Fibroblast of skin of back (primary cell): ENCODE measurements at places on chromosomes 12 and 14.

GRCh38 chr12:95215949-95216348 lies 1.3 kb downstream of the FGD6 start:
- peak; percentile 64 for DNase-seq

GRCh38 chr12:119258556-119258955 lies 76.0 kb upstream of the CCDC60 start:
- no peak for DNase-seq

GRCh38 chr12:53761306-53761705 lies 9.5 kb upstream of the CISTR start:
- DNase-seq: no peak

DNA sequence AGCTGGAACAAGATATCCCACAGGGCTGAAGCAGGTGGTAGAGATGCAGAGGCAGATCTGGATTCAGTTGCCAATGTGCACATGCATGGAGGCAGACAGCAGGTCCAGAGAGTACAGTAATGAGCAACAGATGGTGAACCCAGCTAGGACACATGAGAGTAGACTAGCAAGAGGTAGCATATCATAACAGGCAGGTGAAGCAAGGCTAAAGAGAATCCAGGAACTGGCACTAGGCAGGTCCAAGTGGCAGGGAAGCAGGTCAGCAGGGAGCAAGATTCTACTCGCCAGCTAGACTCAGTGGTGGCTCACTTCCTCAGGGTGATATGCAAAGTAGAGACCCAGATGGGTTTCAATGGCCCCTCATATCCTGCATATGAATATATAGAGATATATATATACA lies 15.3 kb upstream of the MYF6 start:
- no peak for DNase-seq

DNA sequence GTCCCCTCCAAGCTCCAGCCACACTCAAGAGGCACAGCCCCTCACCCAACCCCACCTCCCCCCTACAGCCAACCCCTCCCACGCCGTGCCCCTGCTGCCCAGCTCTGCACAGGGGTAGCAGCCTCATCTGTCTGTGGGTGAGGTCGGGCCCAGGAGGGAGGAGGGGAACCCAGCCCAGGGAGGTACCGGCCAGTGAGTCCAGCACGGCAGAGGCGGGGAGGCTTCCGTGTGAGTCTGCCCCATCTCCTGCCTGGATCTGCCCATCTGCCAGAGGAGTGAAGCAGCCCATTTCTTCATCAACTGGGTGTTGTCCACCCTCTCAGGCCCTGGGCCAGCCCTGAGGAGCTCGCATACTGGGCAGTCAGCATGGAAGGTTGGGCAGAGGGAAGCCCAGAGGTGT lies 54.2 kb downstream of the CCNK start:
- no peak for DNase-seq

DNA sequence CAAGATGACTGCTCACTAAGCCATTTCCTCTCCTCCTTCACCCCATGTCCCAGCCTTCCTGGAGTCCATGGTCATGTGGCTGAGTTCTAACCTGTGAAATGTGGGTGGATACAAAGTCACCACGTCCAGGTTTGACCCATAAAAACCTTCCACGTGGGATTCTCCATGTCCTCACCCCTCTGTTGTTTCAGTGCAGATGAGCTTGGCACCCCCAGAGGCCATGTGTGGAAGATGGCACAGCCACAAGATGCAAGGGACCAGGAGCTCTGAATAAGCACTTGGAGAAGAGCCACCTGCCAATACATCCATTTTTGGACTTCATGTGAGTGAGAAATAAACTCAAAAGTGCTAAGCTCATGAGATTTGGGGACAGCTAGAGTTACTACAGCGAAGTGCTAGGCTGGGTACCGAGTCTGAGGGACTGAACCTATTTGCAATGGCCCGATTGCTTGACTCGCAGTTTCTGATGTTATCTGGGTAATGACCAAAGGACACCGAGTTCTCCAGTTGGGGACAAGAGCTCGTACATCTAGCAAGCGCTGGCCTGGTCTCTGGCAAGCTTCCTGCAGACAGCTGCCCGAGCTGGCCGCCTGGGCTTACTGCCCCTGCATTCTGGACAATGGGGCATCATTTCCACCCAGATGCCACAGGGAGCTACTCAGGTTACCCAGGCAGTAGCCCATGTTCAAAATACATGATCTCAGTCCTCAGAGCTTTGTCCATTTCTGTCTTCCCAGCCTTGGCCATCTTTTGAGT lies 7.7 kb upstream of the SLC24A4 start:
- DNase-seq: no peak

GRCh38 chr12:89721291-89721987 lies 12.8 kb upstream of the ATP2B1 start:
- DNase-seq: no peak

GRCh38 chr12:64730588-64730969 lies 28.6 kb downstream of the GNS start:
- no peak for DNase-seq

DNA sequence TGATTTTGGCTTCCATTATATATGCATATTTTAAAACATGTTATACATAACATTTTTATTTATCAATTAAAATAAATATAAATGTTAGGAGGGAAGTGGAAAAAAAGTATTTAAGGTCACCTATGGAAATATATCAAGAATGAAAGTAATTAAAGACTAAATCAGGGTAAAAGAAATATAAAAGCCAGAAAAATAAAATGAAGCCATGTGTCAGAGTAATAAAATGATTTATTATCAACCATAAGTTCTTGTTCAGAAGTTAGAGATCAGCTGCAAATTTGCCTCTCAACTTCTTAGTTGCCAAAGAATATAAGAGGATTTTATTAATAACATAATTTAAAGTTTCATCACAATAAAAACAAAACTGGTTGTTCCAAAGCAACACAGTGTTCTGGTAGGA lies 121.9 kb downstream of the ANO6 start:
- DNase-seq: no peak

DNA sequence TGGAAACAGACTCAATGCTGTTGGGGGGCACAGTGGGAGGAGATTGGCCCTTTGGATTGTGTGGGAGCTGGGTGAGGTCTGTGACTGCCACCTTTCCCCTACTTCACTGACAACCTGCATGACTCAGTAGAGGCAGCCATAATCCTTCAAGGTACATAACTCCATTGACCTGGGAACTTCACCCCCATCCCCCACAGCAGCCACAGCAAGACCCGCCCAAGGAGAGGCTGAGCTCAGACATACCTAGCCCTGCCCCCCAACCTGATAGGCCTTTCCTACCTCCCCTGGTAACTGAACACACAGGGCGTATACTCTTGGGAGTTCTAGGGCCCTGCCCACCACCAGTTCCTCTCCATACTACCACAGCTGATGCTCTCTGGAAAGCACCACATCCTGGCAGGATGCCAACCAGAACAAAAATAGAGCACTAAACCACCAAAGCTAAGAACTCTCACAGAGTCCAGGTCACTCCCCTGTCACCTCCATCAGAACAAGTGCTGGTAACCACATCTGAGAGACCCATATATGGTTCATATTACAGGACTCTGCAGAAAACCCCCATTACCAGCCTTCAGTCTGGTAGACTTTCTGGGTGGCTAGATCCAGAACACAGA lies 703.9 kb downstream of the FSCB start:
- DNase-seq: no peak

- no peak for DNase-seq
Observed at GRCh38 chr12:55036326-55037115, 16.7 kb downstream of the NEUROD4 start.

GRCh38 chr12:67802731-67803130 lies 154.2 kb downstream of the DYRK2 start:
- no peak for DNase-seq

DNA sequence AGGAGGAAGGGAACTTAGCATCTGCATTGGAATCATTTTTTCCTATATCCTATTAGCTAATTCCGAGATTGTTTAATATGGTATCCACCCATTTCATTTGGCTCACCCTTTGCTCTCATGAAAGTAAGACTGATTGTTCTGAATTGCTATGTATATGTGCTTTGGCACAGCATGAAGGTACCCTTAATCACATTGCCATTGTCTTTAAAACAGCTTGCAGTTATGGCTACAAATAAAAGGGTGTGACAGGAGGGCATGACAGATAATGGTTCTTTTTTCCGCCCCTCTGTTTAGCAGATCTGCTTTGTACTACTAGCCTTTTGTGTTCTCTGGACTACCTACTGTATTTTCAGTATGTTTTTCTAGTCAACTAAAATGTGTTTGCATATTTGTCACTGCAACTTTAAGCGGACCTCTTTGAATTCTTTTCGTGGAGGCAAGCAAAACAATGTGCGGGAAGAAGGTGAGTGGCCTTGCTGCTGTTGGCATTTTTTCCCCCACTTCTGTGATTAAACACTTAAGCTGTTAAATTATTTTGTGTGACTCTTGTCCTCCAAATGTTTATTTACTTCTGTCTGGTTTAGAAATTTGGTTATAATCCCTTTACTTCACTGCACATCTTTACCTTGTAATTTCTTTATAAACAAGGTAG lies 35.8 kb downstream of the FBXO34 start:
- no peak for DNase-seq

GRCh38 chr12:98149691-98150210 lies 365.6 kb upstream of the TMPO start:
- DNase-seq: no peak
